ENCODE measurements at places on chromosomes 1 and 21. TPM values are rescaled to one million over a fixed set of nuclear protein-coding genes. Genes with fewer than 3 reads are reported as not detected.
A peak's percentile ranks its signal among the peaks of the same experiment; 100 is the strongest.

- no peak for DNase-seq
Measured at GRCh38 chr1:220093361-220094015, 444 bp upstream of the IARS2 start.

DNA sequence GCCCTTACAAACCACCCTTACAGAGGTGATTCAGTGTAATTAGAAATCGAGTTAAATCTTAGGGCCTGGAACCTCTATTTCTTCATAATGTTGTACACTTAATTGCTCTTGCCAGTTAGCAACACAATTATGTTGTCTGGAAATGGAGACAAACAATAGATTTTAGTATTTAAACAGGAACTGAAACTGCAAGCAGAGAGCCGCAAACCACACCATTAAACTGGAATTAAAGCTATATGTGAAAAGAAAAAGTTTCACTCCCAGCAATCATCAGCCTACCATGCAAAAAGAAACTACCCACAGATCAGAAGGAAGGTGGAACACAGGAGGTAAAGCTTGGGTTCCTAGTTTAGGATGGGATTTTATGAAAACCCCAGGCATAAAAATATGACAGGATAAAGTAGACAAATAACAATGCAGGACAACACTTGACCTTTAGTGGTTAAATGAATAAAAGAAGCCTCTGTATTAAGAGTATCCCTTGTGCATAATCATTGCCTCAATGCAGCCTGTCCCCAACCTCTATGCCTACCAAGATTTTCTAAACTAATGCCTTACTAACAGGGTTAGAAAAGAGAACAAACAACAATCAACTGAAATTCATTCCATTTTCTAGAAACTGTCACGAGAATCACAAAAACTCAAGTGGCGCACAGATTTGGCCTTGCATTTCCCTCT is 304.3 kb upstream of the ESRRG start:
- no peak for DNase-seq

- DNase-seq = peak; percentile 83
Measured at GRCh38 chr1:15736038-15736891, at the start of gene SLC25A34. Gene SLC25A34 (plus strand): TSS chr1:15736258. CDS start chr1:15736486, 228 bp downstream.

- DNase-seq = no peak
Measured at GRCh38 chr1:243708210-243708609, 141.8 kb downstream of the AKT3 start.

Gene C1orf185
- not detected for total RNA-seq

DNA sequence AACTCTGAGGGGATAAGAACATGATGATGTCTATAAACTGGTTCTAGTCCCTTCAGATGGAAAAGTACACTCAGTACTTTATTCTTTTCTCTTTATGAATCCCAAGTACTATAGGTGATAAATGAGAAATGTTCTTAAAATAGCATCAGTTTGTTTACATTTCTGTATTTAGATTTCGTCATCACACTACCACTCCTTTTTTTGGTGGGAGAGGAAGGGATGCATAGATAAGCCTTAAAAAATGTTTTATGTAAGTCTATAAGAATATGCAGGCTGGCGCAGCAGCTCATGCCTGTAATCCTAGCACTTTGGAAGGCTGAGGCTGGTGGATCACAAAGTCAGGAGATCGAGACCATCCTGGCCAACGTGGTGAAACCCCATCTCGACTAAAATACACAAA is 144.8 kb downstream of the USP25 start:
- no peak for DNase-seq

DNA sequence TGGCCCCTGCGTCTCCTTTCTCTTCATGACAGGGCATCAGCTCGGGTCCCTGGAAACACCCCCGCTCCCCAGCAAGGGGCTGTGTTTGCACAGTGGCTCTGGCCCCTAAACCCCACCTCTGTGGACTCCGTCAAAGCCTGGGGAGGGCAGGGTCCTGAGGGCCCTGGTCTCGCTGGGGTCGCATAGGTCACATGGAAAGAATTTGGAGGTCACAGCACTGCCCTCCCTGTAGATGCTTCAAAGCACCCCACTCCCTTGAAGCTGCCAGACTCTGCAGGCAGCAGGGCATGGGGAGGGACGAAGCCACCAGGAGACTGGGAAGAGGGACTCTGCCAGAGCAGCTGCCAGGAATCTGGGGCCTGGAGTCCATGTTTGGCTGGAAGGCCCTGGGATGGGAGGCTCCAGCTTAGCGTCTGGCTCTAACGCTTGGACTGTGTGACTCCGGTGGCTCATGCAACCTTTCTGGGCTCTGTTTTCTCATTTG is 36.6 kb upstream of the ECE1 start:
- DNase-seq = no peak

GRCh38 chr1:115189814-115190539 is 100.7 kb upstream of the TSPAN2 start:
- no peak for DNase-seq

Gene CCDC185
- not detected for total RNA-seq

DNA sequence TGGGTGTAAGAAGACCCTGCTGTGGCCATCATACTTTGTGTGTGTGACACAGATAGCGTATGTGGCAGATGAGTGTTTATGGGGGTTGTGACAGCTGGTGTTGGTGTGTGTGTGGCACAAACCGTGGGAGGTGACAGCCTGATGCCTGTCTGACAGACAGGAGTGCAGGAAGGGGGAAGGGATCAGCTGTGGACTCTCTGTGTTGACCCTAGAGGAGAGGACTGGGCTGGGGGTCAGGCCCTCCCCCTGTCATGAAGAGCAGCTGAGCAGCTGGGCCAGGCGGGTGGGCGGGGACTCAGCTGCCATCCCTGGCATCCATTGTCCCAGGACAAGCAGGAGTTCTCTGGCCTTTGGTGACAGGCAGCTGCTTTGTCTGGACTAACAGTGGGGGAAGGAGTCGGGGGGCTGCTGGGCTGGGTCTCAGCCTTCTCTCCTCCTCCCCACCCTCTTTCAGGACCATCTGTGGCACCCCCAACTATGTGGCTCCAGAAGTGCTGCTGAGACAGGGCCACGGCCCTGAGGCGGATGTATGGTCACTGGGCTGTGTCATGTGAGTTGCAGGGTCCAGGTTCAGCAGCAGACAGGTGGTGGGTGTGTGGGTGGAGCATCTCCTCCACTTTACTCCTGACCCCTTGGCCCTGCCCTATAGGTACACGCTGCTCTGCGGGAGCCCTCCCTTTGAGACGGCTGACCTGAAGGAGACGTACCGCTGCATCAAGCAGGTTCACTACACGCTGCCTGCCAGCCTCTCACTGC is 2.3 kb downstream of the PLK3 start:
- DNase-seq = no peak

Gene SPOCD1
- total RNA-seq = not detected

DNA sequence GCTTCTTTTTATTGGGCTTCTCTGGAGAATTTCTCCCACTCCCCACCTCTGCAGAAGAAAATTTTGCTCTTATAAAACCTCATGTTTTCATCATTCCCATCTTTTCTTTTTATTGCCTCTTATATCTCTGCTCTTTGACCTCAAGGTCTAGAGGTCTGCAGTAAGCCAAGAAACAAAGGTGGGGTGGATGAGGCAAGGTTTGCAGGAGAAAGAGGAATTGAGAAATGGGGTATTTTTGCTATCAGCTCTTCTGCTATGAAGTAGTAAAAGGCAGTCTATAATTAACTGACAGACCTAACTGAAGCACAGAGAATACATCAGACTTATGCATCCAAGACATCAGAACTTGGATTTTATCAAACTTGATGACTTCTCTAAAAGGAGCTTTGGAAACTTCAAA is 22.9 kb downstream of the SYT11 start:
- no peak for DNase-seq

- DNase-seq = no peak
Measured at GRCh38 chr1:224632921-224633321, 16.8 kb downstream of the CNIH3 start.

Measured in heart right ventricle (tissue), 16 donors.